MG63 (cell line): ENCODE measurements at places on chromosomes 13 and 19. TPM values are rescaled to one million over a fixed set of nuclear protein-coding genes. Genes with fewer than 3 reads are reported as not detected.
A peak's percentile ranks its signal among the peaks of the same experiment; 100 is the strongest.

Gene EDNRB
- total RNA-seq: not detected in 2 replicates

Gene MAP2K2
- total RNA-seq: 115 and 216 TPM in 2 replicates

Gene TEX26
- total RNA-seq: not detected in 2 replicates

DNA sequence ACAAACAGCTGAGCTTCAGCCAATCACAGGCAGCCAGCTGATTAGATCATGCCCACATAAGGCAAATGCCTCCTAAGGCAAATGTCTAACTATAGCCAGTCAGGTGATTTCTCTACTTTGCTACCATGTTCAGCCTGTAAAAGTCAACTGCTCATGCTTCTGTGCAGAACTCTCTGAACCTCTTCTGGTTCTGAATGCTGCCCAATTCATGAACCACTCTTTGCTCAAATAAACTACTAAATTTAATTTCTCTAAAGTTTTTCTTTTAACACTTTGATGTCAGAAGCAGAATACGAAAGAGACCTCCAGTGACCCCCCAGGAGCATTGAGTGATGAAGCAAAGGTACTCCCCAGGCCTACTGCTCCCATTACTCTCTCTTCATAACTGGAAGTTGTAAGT is 240.7 kb upstream of the IPO5 start:
- DNase-seq: no peak

- no peak for DNase-seq
Measured at GRCh38 chr13:37101201-37101600, 4.3 kb downstream of the CSNK1A1L start.

- no peak for DNase-seq
Measured at GRCh38 chr13:67140006-67140405, 90.1 kb downstream of the PCDH9 start.

DNA sequence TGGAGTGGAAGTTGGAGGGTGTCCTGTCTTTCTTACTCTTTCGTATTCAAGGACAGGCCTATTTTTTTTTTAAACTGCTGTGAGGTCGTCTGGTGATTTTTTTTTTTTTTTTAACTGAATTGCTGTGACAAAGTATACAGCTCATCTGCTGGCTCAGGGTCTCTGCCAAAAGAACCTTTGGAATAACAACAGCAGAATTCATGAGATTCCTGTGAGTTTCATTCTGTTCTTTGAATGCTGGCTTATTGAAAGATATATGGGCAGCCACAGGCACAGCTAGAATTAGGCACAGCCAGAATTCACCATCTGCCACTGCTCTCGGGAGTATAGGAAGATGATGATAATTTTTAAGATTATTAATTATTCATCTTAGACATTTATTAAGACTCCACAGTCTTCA is 21.4 kb upstream of the FRY start:
- no peak for DNase-seq

DNA sequence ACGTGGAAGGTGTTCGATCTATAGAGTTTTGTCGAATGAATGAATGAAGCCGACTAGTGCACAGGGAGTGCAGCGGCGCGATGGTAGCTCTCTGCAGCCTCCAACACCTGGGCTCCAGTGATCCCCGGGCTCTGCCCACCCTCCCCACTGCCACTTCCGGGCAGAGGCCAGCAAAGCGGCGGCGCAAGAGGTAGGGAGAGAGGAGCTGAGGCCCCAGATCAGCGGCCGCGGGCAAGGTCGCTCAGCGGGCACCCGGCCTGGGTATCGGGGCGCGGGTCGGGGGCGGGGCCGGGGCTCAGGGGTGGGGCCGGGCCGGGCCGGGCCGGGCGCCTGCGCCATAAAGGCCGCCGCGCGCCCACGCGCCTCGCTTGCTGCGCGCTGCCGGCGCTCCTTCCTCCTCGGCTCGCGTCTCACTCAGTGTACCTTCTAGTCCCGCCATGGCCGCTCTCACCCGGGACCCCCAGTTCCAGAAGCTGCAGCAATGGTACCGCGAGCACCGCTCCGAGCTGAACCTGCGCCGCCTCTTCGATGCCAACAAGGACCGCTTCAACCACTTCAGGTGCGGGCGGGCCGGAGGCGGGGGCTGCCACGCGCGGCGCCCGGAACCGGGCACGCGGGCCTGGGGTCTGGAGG is at the start of gene GPI:
TSS of gene GPI (plus strand) at position 367 of the 633 bp plus-strand sequence. CDS start at position 438, 71 bp downstream.
- DNase-seq: peak; percentile 76

DNA sequence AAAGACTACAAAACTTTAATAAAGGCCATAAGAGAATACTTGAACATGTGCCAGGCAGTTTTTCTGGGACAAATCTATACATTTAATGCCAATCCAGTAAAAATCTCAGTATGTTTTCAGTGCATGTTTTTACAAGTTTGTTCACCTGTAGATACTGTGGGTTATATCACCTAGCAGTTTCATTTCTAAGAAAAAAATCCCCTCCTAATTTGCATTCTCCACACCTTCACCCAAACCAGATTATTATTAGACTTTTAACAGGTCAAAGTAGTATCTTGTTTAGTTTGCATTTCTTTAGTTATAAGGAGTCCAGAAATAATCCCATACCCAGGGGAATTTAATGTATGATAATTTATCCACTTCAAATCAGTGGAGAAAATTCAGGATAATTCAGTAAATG is 17.0 kb upstream of the LPAR6 start:
- no peak for DNase-seq
